Spleen (tissue), 13 donors: ENCODE measurements at places on chromosomes 13 and 19.

DNA sequence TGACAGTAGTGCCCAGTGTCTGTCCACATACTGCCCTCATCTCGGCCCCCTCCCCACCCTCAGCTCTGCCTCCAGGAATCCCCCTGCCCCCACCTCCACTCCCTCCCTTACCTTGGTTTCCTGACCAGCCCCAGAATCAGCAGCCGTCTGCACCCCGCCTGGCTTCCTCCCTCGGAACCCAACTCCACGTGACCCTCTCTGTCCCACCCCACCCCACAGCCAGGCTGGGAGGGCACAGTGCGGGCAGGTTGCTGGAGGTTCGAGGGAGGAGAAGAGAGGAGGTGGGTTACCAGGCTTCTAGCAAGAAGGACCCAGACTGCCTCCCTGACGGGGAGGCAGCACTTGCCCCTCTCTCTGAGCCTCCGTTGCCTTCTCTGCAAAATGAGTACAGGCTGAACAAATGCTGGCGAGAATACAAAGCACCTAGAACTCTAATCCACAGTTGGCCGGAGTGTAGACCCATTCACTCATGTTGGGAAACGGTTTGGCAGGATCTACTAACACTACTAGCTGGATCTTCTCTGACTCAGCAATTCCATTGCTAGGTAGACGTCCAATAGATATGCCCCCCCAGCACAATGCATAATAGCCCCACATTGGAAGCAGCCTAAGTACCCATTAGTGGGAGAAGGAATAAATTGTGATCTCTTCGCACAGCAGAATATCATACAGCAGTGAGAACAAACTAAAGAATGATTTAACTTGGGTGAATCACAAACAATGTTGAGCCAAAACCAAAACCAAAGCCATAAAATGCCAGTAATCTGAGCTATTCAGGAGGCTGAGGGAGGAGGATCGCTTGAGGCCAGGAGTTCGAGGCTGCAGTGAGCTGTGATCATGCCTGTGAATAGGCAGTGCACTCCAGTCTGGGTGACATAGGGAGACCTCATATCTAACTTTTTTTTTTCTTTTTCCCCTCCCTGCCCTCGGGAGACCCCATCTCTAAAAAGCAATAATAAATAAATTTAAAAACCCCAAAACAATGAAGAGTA, at the start of gene RASAL3:
Gene RASAL3, minus strand, starts transcription at position 151 of the 992 bp plus-strand sequence. CDS start 186 bp downstream, outside the sequence.
- DNase-seq = peak; percentile 92

- peak; percentile 95 for DNase-seq
Observed at GRCh38 chr19:6481541-6482342, at the start of gene DENND1C. DENND1C (minus strand) TSS chr19:6481787; CDS start chr19:6481695, 92 bp downstream.

- DNase-seq = peak; percentile 96
Observed at GRCh38 chr19:48962029-48962848, 2.9 kb upstream of the FTL start.

GRCh38 chr13:105089858-105090643, 1445.4 kb downstream of the EFNB2 start:
- DNase-seq = no peak

GRCh38 chr13:66888698-66889097, 341.4 kb downstream of the PCDH9 start:
- no peak for DNase-seq

- no peak for DNase-seq
Observed at GRCh38 chr13:70666883-70667556, 558.8 kb upstream of the KLHL1 start.

- no peak for DNase-seq
Observed at GRCh38 chr13:66483712-66484111, 746.4 kb downstream of the PCDH9 start.

DNA sequence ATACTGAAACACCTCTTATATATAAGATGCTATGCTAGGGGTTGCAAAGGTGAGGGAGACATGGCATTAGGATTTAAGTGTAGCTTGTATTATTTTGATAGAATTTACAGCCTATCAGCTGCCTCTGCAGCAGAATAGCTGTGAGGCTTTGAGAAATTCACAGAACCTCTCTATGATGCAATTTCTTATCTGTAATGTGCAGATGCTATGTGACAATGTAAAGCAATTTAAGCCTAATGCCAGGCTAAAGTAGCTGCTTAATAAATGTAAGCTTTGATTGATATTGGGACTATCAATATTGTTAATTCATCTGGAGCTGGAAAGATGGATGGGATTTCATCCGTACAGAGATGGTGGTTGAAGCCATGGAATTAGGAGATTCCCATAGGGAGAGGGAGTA, 1.6 kb downstream of the ADGRE3 start:
- DNase-seq = no peak
